AG04449 (cell line): ENCODE measurements at places on chromosomes 6 and 20.

GRCh38 chr20:6562111-6562510, 205.4 kb upstream of the BMP2 start:
- DNase-seq, result peak; percentile 12

DNA sequence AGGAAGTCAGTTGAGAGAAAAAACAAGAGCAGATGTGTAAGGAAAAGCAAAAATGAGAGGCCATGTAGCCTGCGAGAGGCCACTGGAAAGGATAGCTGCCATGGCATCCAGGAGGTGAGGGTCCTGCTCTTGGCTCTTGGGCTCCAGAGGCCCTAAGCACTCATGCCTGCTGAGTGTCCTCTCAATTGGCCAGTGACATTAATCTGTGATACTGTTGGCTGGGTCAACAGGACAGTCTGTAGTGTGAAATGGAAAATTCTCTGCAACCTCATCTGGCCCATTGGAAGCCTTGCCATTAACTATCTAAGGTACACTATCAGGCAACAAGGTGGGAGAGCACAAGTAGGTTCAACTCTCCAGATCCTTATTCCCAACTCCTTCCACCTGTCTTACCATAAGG, 180.9 kb downstream of the LY86 start:
- no peak for DNase-seq

DNA sequence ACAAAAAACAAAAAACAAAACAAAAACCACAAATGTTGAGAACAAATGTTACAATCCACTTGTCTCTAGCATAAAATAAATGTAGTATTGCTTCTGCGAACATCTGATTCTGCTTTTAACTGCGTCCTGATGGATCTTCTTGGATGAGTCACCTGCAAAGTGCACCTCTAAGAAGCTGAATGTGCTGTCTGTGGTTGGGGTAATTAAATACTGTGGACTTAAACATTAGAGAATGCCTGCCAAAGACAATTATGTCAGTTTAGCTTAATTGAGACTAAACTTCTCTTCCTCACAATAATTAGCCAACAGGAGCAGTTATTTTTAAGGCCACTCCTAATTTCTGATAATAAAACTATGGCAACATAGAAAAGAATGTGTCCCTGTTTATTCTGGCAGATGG, 253.4 kb downstream of the PHACTR1 start:
- DNase-seq, result no peak

DNA sequence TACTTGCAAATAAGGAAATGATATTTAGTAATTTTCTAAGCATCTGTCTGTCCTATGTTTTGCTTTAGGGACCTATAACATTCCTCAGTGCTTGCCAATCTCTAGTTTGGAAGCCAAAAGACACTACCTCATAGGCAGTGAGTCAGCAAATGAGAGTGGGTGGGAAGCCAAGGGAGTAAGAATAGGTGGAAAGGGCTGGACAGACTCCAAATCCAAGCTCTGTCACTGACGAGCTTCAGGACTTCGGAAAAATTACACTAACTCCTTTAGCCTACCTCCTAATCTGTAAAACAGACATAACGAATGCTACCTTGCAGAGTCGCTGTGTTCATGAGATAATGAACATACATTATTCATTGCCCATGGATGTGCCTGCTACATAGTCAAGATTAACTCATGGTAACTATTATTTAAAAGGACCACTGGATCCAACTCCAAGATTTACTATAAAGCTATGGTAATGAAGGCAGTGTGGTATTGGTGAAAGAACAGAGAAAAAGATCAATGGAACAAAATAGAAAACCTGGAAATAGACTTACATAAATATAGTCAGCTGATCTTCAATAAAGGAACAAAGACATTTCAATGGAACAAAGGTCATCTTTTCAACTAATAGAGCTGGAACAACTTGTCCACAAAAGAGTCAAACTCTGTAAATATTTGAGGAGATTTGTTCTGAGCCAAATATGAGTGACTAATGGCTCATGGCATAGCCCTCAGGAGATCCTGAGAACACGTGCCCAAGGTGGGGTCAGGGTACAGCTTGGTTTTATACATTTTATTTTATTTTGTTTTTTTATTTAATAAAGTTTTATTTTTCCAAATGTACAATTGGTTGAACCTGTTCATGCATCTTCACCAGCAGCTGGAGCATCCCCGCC, 64.1 kb downstream of the FAM50B start:
- DNase-seq, result peak; percentile 97

DNA sequence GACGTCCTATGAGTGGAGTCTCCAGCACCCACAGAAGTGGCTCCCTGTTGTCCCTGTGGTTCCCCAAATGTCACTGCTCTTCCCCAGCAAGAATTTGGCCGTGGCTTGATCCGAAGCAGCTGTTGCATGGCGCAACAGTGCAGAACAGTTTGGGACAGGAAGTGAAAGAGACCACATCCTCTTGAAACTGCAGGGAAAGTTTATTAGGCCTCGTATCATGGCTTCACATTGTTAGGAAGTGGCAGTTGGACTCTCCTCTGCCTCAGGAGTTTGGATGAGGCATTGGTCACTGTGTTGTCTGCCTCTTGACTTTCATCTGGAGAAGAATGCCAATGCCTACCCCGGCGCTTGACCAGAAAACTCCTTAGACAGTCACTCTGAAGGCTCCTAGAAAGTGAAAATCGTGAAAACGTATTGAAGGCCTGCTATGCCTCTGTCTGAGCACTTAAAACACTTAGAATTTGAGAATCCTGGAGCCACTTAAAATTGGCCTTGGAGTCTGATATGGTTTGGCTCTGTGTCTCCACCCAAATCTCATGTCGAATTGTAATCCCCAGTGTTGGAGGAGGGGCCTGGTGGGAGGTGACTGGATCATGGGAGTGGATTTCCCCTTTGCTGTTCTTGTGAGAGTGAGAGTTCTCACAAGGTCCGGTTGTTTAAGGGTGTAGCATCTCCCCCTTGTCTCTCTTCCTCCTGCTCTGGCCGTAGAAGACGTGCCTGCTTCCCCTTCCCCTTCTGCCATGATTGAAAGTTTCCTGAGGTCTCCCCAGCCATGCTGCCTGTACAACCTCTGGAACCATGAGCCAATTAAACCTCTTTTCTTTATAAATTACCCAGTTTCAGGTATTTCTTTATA, 334.9 kb upstream of the JARID2 start:
- no peak for DNase-seq

DNA sequence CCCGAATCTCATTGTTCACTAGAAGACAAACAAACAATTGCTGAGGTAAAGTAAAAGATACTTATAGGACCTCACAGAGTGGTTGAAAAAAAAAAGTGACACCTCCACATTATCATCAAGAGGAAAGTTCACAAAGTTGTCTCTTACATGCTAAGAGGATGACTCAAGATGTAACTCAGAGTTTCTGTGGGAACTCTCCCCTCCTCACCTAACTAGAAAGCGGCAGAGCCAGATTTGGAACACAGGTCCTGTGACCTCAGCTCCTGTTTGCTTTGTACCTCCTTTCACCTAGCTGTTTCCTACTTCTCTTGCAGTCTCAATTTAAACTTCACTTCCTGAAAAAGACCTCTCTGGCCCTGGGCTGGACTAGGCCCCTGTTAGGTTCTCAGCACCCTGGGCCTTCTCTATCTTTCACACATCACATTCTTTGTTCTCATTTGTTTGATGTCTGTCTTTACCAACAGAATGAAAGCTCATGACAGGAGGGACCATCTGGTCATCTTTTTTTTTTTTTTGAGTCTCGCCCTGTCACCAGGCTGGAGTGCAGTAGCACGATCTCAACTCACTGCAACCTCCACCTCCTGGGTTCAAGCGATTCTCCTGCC, 60.8 kb downstream of the CD24 start:
- DNase-seq, result no peak

GRCh38 chr20:10249048-10249770, 30.6 kb downstream of the SNAP25 start:
- no peak for DNase-seq

- DNase-seq, result no peak
Observed at GRCh38 chr6:3214898-3215297, 12.6 kb downstream of the TUBB2B start.

DNA sequence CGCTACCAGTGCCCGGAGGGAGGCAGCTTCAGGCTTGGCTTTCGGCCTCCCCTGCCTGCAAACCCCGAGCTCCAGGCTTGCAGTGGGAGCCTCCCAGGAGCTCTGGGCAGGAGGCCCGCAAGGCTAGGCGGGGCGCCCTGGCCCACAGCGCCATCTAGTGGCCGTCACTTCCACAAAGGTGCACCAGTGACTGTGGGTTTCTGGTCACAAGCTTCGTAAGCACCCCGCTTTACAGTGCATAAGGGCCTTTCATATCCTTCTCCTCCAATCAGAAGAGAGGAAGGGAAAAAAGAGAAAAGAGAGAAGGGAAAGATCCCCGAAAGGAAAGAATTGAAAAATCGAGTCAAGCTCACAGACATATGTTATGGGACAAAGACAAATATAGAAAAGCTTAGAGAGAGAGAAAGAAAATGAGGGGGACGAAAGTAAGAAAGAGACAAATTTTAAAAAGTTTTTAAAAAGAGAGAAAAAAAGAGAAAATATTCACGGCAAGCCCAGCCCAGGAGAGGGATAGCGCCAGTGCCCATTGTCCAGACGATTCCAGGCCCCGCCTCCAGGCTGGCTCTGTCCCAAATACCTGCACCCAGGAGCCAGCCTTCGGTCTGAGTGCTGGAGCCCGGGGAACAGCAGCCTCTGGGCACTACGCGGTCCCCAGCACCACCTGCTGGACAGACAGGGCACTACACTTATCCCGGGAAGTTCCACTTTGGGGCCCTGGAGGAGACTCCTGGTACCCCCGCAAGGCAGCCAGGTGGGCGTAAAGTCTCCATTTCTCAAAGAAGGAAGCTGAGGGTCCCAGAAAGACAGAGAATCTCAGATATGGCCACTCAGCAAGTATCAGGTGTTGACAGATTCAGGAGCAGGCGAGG, 207.1 kb downstream of the PREX1 start:
- DNase-seq, result no peak

DNA sequence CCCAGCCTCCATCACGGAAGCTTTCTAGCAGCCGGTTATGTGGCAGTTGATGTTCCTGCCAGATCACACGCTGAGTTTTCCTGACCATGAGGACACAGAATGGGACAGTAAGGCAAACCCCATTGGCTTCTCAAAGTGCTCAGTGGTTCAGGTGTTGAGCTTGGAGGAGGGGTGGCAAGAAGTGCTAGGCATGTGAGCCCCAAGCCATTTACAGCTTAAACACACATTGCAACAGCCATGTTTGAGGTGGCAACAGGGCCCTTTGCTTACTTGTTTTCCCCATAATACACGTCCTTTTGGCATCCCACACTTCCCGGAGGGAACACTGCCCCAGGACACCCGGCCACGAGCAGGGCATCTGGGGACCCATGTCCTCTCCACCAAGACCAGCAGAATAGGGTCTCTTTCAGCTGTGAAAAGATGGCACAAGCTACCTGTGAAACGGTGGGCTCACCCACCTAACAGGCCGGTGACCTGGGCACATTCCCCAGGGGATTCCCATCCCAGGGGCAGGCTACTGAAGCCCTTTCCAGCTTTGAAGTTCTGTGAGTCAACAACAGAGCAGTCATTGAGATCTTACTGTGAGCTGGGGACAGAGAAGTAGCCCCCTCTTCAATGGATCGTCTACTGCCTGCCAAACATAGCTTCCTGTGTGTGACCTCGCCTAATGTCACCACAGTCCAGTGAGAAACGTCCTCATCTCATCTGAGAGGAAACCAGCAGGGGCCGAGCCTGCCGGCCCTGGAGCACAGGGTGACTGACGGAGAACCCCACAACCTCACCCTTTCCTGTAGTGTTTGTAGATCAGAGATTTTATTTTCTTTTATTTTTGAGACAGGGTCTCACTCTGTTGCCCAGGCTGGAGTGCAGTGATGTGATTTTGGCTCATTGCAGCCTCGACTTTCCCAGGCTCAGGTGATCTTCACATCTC, 4.0 kb upstream of the TLDC2 start:
- no peak for DNase-seq

GRCh38 chr20:61833807-61834610, 231.7 kb downstream of the TAF4 start:
- no peak for DNase-seq

- no peak for DNase-seq
Observed at GRCh38 chr6:162387718-162388382, 339.7 kb downstream of the PRKN start.

- DNase-seq, result peak; percentile 50
Observed at GRCh38 chr6:160088069-160088783, 33.4 kb upstream of the SLC22A1 start.
